ENCODE measurements at places on chromosomes 3 and 15.

GRCh38 chr3:152056987-152057386, 183.5 kb downstream of the SUCNR1 start:
- DNase-seq: no peak

- DNase-seq: no peak
These were observed 31.6 kb upstream of the SV2B start for GRCh38 chr15:91068436-91068835.

DNA sequence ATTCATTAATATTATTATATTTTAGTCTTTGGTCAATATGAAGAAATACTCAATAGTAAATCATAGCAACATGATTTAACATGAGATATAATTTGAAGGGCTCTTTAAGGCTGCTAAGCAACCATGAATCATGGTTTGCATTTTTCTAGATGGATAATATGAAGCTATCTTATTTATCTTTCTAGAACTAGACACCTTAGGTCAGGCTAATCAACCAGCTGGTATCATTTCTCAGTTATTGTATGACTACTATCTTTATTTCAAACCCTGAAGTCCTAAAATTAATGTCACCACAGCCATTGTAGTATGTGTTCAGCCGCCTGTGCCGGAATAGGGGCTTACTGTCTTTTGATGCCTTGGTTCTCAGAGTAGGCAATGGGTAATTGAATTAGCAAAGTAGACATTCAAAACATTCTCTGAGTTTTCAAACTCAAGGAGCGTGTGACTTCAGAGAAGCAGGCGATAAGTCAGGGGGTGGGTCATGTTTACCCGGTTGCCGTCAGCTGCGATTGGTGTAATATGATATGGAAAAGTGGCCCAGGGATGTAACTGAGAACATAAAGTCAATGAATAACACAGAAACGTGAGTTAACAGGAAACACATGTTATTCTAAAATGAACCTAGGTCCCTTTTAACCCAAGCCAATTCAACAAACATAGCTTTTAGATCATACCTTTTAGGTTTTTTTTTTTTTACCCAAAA, 93.4 kb upstream of the CTDSPL start:
- DNase-seq: no peak

- no peak for DNase-seq
These were observed 89.6 kb upstream of the VEPH1 start for GRCh38 chr3:157592769-157593168.

DNA sequence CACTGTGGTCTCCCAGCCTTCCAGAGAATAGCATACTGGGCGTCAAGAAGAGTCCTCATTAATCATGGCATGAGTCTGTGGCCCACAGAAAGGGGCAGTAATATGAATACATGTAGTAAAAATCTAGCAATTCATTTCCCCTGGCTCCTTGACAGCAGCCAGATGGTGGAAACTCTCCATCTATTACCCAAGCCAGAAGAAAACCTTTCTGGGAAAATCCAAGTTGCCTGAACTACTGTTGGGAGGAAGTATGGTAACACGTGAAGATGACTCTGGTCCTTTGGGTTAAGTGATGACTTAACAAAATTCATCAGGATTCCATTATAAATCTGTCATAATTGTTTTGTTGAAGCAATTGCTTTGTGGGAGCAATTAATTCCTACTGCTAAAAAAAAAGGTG, 530.5 kb downstream of the FHIT start:
- DNase-seq: no peak

DNA sequence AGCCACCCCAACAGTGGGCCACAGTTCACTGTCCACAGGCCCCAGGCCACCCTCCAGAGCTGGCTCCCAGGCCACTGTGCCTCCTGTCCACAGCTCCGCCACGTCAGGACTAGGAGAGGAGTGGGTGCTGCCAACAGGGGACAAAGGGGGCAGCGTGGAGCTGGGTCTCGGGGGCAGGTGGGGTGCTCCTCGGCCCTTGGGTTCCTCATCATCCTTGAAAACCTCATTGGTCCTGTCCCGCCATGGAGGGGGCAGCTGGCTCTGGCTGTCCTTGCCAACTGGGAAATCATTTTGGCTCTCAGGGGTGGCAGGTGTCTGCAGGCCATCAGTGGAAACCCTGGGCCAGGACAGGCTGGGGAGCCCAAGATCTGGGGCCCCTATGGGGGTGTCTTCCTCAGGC, 45.2 kb downstream of the ADAMTS7 start:
- DNase-seq: no peak

- no peak for DNase-seq
These were observed 66.1 kb upstream of the PRICKLE2 start for GRCh38 chr3:64291345-64291744.

DNA sequence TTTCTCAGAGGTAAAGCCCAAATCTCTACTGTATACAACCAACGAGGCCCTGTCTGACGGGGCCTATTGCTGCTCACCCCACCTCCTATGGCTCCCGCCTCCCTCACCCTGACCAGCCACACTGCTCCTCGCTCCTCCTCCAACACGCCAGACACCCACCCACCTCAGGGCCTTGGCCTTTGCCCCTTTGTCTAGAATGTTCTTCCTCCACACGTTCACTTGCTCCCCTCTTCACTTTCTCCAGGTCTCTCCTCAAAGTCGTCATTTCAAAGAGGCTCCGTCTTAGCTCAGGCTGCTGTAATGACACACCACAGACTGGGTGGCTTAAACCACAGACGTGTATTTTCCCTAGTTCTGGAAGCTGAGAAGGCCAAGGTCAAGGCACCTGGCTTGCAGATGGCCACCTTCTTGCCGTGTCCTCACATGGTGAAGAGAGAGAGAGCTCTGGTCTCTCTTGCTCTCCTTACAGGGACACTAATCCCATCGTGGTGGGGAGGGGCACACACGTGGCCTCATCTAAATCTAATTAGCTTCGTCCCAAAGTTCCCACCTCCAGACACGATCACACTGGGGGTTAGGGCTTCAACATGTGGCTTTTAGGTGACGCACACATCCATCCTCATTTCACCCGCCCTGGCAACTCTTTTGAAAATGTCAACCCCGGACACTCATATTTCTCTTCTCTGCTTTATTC, 98.2 kb downstream of the TLE3 start:
- no peak for DNase-seq

- DNase-seq: no peak
These were observed 60.6 kb downstream of the MAGI1 start for GRCh38 chr3:65978116-65978515.

DNA sequence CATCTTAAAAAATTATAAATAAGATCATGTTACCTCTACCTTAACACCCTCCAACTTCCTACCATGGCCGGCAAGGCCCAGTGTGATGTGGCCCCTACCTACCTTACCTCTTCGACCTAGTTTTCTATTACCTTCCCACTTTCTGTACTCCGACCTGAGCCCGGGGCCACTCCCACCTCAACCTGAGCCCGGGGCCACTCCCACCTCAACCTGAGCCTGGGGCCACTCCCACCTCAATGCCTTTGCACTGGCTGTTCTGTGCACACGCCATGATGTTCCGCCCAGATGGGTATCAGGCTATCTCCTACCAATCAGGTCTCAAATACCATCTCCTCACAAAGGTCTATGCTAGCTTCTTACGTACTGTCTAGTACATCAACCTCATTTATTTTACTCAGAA, 66.8 kb upstream of the XXYLT1 start:
- DNase-seq: no peak

- DNase-seq: no peak
These were observed 29.5 kb upstream of the TSEN2 start for GRCh38 chr3:12454816-12455121.

- no peak for DNase-seq
These were observed 566.0 kb downstream of the ZIC1 start for GRCh38 chr3:147975165-147975564.

GRCh38 chr3:32706348-32707025, 21.5 kb downstream of the CNOT10 start:
- no peak for DNase-seq

DNA sequence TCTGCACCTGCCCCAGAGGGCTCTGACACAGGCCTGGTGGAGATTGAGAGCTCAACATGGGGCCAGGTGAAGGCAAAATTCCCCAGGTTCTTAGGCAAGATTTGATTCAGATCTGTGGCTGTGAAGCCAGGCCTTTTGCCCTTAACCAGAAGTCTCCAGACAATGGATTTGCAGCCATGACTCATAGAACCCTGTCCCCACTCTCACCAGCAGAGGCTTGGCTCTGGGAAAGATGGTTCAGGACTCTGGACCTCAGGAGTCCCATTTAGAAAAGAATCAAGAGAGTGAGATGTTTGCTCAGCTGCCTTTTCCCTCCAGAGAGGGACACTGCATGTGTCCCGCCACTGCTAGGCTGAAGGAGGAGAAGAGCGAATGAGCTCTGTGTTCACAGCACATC, 361.4 kb upstream of the ICE2 start:
- DNase-seq: no peak

GRCh38 chr3:71281280-71281679, 302.2 kb downstream of the FOXP1 start:
- DNase-seq: no peak

Data from stimulated activated CD4-positive, alpha-beta T cell treated with anti-CD3 and anti-CD28 coated beads, Interleukin-1b, Interleukin-23, amount 100 ng/mL, for 4 hours (primary cell).